Activated naive CD8-positive, alpha-beta T cell treated with anti-CD3 and anti-CD28 coated beads, Interleukin-2, amount 50 U/mL, for 24 hours (primary cell): ENCODE measurements at places on chromosomes 4 and X.

DNA sequence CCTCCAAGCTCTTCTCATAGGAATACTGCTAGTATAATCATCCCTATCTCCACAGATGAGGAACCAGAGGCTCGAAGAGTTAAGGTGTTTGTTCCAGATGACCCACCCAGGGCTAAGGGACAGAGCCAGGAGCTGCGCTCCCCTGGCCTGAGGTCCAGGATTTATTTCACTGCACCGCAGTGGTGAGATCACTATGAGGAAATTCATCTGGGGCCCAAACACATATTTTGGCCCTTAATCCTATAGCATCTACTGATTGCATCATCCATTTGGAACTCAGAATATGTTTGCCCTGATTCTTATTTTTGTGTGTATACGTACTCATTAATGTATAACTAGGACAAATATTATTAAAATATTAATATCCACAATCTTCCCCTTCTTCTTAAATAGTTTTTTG lies 100.1 kb upstream of the RBPJ start:
- DNase-seq = no peak

DNA sequence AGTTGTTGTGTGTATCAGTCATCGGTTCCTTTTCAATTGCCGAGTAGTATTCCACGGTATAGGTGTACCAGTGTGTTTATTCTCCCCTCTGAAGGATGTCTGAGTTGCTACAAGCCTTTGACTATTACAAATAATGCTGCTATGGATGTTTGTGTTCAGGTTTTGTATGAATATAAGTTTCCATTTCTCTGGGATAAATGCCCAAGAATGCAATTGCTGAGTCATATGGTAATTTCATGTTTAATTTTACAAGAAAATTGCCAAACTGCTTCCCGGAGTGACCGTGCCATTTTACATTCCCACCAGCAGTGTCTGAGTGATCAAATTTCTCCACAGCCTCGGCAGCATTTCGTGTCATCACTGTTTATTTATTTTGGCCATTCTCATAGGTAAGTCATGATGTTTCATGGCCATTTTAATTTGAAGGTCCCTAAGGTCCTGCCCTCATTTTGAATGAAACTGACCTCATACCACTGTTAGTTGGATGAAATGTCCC lies 73.9 kb downstream of the IRF2 start:
- no peak for DNase-seq

DNA sequence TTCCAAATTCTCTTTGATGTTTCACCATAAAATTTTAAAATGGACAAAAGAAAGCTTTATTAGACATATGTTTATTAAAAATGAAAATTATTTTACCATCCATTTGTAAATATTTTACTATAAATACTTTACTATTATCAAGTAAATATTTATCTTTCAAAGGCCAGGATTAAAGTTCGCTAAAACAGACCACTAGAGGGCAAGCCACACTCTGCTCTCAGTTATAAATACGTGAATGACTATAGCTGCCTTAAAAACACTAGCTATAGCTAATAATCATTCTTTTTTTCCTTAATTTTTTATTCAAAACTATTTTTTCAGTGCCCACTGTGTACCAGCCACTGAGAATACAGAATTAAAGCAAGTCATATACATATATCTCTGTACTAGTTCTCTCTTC lies 38.6 kb downstream of the UNC5C start:
- no peak for DNase-seq

DNA sequence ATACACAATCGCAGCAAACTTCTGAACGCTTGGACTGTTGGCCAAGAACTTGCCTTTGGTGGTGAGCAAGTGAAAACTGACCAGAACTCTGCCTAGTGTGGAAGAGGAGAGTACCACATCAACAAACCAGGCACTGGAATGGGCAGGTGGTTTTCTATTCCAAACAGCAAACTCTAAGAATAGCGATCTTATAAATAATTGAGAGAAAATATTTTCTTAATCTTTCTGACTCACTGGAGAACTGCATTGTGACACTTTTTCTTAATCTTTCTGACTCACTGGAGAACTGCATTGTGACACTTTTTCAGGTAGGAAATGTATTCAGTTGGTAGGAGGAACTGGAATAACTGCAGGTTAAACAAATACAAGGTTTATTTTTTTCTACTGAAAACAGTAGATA lies 57.0 kb upstream of the SORBS2 start:
- no peak for DNase-seq

- DNase-seq = no peak
Observed at GRCh38 chr4:33395731-33396485, 2675.7 kb downstream of the PCDH7 start.

DNA sequence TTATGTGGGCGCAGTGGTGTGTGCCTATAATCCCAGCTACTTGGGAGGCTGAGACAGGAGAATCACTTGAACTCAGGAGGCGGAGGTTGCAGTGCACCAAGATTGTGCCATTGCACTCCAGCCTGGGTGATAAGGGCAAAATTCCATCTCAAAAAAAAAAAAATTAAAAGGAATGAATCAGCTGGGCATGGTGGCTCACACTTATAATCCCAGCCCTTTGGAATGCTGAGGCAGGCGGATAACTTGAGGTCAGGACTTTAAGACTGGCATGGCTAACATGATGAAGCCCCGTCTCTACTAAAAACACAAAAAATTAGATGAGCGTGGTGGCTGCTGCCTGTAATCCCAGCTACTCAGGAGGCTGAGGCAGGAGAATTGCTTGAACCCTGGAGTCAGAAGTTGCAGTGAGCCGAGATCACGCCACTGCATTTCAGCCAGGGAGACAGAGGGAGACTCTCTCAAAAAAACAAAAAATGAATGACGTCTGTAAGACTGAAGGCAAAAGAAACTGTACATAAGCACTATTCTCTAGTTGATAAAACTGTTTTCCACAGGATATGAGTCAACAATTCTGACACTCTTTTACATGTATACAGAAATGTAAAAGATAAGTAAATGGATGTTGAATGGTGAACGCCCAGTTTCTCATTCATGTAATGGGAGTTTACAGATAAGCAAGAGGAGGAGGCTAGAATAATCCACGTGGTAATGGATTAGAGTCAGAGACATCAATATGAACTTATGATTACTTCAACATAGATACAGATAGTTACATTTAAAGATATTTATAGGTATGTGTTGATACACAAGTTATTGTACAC lies 22.2 kb downstream of the CENPC start:
- DNase-seq = no peak

GRCh38 chr4:134073711-134074110 lies 127.9 kb downstream of the PABPC4L start:
- no peak for DNase-seq

GRCh38 chrX:7073336-7073735 lies 74.2 kb upstream of the STS start:
- DNase-seq = no peak

DNA sequence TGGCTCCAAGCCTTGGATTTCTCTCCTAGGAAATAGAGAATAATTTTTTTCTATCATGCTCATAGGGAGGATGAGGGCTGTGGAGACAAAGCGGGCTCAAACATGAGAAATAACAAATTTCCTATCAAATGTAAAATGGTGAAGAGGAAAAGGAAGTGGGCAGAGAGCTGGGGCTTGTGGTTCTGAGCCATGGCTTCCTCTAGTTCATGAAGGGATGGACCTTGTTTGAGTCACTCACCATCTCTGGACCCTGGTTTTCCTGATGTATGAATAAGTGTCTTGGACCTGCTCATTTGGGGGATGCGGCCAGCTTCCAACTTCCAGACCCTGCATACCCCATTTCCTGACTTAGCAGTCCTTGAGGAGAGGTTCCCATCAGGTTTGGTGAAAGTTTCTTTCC lies 63.0 kb downstream of the MSX1 start:
- DNase-seq = no peak

- no peak for DNase-seq
Observed at GRCh38 chr4:177696438-177696966, 254.3 kb upstream of the AGA start.

- no peak for DNase-seq
Observed at GRCh38 chr4:58247792-58248191, 1137.6 kb upstream of the IGFBP7 start.

DNA sequence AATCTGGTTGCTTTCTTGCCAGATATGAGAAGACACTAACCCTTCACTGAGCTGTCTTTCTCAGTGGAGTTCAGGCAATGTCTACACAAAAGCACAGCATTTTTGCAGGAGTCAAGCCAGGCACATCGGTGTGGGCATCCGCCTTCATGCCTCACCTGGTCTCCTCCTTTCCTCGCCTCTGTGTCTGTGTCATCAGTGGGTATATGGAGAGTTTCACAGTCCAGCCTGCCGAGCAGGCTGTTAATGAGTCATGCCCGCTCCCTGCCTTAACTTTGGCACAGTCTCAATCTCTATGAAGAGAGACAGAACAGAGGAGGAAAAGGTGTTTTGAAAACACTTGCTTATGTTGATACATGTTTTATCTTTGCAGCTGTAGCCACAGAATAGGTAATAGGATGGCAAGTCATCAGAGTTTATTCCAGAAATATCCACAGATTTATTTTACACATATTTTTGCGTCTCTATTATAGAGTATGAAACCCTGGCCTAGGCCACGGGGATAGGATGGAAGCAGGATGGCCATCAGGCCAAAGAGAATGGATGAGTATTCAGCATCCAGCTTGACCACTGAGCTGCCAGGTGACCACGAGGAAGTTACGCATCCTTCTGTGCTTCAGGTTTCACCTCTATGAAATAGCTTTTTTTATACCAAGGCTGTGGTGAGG lies 32.8 kb upstream of the MAML3 start:
- no peak for DNase-seq

DNA sequence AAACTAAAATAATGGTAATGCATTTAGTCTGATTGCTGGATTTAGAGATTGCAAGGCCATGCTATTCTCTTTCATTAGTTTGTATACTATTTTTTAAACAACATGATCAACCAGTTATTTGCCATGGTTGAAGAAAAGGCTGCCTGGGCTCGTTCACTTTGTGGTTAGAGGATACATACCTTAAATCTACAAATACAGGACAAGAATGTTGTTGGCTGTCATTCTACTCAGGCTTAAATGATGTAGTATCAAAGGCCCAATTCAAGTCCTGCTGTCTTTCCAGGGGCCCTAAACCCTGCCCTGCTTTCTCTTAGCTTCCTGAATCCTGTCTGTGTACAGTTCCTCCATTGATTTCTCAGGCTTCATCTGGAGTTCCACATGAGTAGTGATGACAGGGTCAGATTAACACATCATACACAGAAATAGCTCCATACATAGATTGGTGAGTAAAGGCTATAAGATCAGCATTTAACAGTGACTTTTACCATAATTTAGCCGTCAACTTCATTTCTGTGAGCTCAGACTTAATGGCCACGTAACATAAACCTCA lies 114.9 kb upstream of the GPRIN3 start:
- no peak for DNase-seq

DNA sequence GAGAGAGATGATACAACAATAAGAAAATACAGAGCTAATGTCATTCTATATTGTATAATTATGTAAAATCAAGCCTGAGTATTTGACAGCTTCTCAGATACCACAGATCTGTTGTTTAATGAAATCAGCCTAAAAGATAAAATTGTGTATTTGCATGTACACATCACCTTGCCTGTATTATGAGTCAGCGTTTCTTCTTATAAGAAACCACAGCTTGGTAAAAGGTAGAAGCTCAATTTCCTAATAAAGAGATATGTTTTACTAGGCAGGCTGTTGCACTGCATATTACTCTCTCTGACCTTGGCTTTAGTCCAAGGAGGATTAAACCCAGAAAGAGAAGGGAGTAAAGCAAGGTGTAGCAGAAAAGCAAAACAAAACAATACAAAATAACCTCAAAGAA lies 121.3 kb downstream of the PPARGC1A start:
- no peak for DNase-seq

DNA sequence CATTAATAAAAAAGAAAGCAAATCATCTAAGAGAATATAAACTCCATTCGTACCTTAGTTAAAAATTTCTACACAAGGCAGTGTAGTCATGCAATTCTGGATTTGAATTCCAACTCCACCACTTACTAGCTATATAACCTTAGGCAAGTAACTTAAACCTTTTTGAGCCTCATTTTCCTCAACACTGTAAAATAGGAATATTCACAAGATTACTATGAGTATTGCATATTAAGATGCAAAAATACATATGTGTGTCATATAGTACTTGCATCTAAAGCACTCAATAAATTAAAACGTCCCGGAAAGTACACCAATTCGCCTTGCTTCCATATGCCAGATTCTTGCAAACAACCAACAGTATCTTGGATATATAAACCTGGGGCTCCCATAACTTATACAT lies 42.0 kb downstream of the HNRNPD start:
- DNase-seq = no peak

DNA sequence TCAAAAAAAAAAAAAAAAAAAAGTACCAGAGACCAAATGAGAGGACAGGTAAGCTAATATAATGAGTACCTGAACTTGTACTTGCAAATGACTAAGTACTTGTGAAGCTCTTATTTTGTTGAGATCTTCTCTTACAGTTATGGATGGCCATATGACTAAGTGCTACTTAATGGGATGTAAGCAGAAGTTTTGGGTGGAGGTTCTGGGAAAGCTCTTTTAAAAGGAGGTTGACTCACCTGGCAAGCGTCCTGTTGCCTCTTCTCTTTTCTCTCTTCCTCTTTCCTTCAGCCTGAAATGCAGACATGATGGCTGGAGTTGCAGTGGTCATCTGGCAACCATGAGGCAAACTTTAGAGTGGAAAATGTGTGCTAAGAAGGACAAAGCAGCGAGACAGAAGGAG lies 36.9 kb upstream of the MED14 start:
- DNase-seq = no peak

DNA sequence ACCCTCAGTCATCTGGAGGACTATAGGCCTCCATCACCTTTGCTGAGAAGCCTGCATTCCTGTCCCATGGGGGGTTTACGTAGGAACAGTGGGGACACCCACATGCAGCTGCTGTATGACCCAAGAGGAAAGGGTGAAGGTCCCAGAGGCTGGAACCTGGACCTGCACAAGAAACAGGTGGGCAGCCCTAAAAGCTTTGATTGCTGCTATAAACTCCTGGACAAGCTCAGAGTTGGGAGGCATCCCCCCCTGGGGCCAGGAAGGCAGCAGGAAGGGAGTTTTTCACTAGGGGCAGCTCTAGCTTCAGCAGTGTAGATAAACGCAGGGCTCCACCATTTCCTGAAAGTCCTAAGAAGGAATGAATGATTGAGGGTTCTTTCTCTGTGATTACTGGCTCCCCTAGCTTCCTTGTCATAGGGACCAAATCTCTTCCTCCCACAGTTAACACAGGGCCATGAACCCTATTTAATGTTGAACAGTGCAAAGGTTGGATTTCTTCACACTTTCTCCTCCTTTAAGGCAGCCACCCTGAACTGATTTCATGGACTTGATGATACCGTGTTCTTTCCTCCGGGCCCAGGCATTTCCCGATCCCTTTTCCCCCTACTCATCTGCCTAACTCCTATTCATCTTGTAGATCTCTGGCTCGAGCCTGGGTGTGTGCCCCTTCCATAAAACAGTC lies 84.2 kb downstream of the CHRNA9 start:
- no peak for DNase-seq

DNA sequence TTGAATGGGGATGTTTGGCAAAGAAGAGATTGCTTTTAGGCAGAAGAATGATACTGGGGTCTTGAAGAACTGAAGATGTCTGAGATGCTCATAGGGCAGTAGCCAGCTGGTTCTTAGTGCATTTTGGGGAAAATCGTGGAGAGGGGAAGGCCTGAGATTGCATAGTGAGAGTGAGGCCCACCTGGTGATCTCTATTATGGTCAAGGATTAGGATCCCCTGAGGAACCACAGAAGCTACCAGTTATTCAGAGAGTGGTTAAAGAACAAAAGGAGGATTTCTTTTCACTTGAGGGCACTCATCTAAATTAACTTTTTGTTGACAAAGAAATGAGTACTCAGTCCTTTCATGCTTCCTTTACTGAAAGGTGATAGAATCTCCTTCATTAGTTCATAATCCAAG lies 271.3 kb upstream of the HAND2 start:
- no peak for DNase-seq
